Effector memory CD8-positive, alpha-beta T cell (primary cell): ENCODE measurements at places on chromosomes 7 and 10.

DNA sequence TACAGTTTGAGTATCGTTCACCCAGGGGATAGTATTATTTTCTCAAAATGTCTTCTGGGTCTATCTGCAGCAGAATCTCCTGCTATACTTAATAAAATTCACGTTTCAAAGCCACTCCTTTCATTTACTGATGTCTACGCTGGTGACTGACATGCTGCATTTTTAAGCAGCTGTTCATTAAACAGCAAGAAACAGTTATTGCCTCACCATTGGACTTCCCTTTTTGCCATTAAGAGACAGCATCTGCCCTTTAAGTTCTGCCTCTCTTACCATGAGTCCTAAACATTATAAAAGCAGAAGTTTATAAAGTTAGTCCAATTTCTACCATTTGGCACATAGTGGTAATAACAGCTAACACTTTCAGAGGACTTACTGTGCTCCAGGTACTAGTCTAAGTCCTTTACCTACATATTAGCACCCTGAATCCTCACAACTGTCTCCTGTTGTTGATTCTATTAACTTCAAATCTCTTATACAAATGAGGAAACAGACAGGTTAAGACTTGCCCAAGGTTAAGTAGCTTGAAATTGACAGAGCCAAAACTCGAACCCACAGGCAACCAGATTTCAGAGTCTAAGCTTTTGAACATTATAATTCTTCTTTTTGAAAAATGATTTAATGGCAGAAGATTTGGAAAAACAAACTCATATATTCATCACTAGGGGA lies 169.5 kb downstream of the SNX13 start:
- no peak for DNase-seq

DNA sequence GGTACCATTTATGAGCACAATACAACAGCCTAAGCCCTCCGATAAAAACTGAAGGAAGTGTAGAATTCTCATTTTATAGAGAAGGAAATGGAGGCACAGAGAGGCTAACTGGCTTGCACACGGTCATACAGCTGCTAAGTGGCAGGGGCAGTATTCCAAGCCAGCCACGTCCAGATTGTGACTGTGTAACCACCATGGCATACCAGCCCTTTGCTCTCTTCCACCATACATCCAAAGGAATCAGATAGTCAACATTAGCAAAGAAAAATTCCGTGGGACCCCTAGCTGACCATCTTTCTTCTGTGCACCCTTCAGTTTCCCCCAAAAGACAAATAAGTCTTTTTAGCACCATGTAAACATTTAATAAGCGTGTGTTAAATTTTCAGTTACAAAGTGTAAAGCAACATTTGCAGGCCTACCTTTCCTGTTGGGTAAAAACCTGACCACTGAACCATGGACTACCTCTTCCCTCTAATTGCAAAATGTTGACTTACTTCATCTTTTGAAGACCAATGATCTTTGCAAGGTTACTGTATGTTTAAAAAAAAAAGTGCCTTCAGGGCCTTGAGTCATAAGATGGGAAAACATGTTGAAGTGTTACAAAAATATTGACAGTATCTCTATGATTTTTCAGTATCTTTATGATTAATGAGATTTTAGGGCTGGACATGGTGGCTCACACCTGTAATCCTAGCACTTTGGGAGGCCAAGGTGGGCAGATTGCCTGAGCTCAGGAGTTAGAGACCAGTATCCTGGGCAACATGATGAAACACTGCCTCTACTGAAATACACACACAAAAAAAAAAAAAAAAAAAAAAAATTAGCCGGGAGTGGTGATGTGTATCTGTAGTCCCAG lies 24.3 kb upstream of the PDZD8 start:
- DNase-seq, result no peak

GRCh38 chr10:89750441-89750840 lies 49.1 kb downstream of the KIF20B start:
- DNase-seq, result no peak

DNA sequence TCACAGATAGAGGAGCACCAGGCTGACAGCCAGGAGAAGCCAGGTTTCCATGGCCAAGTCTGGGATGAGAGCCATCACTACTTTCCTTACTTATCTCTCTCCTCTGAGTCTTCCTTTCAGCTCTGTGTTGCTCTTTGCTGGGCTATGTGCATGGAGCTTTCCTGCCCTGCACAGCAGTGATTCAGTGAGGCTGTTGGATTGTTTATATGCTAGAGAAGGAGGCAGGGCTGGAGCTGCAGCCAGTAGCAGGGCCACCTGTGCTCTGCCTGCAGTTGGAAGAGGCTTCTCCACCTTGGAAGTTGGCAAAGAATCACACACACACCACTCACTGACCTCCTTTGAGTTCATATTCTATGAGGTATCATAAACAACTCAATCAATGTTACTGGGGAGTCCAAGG lies at the start of gene CYP3A4:
TSS of gene CYP3A4 (minus strand) at position 178 of the 400 bp plus-strand sequence. CDS start at position 75, 103 bp downstream.
- no peak for DNase-seq

DNA sequence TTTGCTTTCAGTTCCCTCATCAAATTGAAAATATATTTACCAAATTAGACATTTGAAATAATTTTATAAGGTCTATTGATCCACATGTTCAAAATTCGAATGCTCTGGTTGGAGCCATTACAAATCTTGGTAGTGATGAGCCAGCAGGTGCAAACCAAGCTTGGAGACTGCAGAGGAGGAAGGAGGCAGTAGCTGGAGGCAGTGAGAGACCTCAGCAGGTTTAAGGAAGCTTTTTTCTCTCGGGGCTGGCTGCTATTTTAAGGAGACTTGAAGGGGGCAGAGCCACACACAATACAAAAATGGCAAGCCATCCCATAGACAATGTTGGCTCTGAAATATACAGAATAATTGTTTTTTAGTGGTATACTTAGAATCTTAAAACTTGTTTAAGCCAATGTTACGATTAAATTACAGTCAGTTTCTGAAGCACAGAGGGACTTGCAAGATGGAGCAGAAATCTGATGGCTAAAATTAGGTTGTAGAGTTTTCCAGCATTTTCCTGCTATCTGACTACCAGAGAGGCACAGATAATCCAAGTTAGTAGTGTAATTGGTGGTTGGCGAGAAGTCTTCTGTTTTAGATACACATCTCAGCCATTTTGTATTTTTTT lies 185.8 kb downstream of the SNX10 start:
- DNase-seq, result no peak

DNA sequence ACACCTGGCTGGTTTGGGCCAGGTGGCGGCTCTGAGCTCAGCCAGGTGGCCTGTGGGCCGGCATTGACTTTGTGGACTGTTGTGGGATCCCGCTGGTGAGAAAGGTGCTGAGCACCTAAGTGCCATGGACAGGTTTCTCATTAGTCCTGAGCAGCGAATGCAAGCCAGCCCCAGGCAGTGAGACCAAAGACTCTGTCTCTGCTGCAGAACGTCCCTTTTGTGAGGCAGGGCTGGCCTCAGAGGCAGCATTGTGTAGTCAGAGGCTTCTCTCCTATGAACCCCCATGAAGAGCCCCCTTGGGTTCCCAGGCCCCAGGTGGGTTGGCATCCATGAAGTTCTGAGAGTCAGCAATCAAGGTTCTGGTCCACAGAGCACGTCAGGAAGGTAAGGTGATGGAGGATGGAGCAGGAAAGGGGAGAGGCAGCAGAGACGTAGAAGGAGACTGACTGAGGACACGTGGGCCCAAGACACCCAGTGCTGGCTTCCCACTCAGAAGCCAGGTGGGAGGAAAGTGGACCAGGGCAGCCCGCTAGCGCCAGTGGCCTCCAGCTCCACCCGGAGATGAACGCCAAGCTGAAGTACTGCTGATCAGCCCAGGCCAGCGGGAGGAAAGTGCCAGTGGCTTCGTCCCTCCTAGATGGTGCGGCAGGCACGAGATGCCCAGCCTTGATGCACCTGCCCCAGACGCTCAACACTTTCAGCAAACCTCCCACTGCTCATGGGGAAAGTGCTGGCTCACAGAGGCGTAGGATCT lies 19.2 kb upstream of the PTPRN2 start:
- no peak for DNase-seq

DNA sequence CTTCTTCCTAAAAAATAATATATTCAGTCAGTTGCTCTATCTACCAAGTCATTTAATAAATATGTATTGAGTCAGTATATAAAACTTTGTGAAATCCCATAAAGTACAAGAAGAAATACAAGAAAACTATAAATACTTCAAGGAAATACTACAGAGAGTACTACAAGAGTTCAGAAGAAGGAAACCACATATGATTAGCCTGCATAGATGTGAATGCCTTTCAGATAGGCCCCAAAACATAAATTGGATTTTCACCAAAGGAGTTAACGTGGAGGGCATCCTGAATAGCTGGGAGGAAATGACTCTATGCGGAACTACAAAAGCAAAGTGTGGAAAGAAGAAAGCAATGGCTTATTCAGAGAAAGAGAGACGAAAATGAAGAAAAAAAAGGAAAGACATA lies 120.1 kb downstream of the LRRN3 start:
- no peak for DNase-seq

- no peak for DNase-seq
Observed at GRCh38 chr7:84705706-84706105, 481.1 kb downstream of the SEMA3D start.

- no peak for DNase-seq
Observed at GRCh38 chr10:31353574-31353973, 34.6 kb downstream of the ZEB1 start.

GRCh38 chr7:157555313-157555712 lies 218.5 kb downstream of the DNAJB6 start:
- no peak for DNase-seq

DNA sequence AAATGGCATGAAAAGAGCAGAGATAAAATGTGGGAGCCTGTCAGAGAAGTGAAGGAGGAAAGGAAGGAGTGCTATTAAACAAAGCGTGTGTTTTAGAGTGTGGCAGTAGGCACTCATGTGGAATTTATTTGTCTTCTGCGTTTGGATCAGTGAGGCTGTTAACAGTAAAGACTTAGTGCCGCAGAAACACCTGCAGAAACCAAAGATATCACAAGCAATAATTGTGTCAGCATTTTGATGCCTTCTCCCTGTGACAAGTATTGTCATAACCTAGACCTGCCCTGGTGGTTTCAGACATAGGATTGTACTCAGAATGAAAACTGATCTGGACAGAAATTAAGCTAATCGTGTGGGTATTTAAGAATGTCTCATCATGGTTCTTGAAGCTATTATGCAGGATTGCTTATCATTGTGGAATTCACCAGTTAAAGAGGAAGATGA lies 191.0 kb downstream of the CAMK1D start:
- DNase-seq, result no peak

DNA sequence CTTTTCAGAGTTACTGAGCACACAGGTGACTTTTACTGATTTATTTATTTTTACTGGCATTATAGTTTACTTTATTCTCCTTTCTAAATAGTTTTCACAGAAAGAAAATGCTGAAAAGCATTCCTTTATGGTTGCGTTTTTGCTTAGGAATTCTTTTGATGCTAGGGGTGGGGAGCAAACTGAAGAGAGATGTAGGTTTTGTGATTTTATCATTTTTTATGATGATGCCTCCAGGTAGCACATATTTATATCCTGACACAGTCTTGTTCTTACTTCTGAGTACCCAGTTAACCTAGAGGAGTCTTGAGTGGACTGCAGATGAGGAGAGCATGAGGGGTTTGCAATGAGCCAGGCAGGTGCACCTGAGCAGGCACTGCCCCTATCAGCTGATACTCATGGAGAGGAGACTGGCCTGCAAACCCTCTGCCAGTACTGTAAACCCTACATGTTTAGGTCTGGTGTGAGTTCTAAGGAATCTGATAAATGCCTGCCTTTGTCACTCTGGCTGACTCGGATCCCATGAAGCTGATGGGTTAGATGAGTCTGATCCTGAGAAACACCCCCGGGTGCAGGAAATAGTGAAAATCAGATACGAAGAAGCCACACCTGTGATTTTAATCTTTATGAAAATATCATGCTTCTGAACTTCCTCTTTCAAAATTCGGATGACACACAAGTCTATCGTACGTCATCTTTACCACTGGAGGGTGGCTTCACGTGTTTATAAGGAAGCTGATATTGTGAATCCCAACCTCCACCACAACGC lies 302.9 kb downstream of the WDR37 start:
- no peak for DNase-seq

- no peak for DNase-seq
Observed at GRCh38 chr10:123463698-123464097, 202.5 kb upstream of the GPR26 start.

DNA sequence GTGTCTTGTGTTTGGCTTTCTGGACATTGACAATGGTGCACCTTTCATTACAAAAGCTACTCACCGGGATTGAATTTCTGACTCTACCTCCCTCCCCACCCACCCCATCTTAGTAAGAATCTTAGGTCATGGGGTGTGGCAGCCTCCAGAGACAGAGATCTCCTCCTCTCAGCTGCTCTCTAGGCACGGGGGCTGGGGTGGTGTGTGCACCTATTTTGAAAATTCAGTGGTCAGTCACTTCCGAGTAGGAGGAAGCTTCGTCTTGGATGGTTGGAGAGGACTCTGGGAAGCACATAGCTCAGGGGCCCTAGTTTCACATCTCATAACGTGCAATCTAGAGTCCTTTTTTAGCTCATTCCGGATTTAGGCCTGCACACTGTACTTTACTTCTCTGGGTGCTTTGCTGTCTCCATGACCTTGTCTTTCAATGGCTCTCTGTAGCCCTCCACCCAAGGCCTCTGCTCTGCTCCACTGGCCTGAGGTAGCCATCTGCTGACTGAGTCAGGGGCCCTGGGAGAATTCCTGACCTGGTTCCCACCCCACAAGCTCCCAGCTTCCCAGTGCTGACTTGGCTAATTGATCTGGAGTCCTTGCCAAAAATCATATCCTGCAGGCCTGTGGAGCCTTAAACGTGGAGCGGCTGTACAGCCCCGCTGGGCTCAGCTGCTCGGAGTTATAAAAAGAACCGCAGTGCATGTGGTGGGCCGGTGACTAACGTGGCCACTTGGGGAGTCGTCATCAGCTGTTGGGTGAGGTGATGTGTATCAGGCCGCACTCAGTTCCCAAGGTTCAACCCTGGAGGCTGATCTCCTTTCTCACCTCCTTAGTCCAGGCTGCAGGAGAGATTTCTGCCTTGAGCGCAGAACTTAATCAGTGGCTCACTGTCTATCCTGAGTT lies 19.3 kb upstream of the ADAMTS14 start:
- DNase-seq, result no peak

- DNase-seq, result no peak
Observed at GRCh38 chr10:76411729-76412435, 980.5 kb downstream of the LRMDA start.

DNA sequence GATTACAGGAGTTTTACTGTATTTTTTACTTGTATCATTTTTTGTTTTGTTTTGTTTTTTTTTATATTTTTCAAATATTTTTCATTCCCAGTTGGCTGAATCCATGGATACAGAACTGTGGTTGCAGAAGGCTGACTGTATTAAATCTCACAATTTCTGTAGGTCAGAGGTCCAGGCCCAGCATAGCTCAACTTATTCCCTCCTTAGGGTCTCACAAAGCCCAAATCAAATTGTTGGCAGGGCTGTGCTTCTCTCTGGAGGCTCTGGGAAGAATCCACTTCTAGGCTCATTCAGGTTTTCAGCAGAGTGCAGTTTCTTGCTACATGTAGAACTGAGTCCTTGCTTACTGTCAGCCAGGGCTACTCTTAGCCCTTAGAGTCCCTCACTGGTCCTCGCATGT lies 22.6 kb downstream of the TSPAN14 start:
- no peak for DNase-seq

GRCh38 chr7:44386139-44386913 lies 60.9 kb upstream of the CAMK2B start:
- no peak for DNase-seq

- no peak for DNase-seq
Observed at GRCh38 chr7:33986951-33987947, 81.9 kb downstream of the BMPER start.

GRCh38 chr7:135525426-135525825 lies 15.5 kb upstream of the CNOT4 start:
- DNase-seq, result no peak
